ENCODE measurements at places on chromosomes 1 and 21.
A peak's percentile ranks its signal among the peaks of the same experiment; 100 is the strongest.

DNA sequence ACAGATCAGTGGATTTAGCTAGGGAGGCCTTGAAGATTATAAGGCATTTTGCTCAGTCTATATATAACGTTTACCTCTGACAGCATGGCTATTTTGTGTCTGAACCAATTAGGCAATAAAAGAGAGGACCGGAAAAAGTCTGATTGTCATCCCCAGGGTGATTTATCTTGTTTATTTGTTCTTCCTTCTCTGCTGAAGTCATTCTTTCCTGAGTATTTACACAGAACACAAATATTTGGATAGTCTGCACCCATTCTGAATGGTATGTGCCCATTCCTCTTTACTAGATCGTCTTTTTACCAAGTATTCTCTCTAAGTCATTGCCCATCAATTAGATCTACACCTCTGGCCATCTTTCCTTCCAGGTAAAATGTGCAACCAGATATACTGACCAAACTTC is 1602.9 kb downstream of the KCNT2 start:
- DNase-seq: no peak

DNA sequence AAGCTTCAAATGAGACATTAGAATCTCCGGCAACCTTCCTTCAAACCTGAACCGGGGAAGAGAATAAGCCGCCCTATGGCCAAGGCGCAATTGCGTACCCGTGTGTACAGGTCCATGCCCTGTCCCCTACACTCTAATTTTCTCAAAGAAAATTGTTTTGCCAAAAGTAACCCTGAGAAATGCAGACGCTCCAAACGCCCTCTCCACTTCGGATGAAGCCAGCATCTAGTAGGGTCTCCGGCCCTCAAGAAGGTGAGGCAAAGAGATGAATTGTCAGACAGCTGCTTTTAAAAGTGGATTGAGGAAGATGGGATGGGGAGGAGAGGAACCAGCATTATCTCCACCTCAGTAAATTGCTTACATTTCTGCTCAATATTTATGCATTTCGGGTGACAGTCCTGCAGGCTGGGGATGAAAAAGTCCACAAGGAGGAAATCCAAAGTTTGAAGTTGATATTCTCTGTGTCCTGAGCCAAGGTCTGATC is 630 bp upstream of the LHX9 start:
- no peak for DNase-seq

- DNase-seq: peak; percentile 92
These were observed at the start of gene F3 for GRCh38 chr1:94541246-94542087. Gene F3 (minus strand): TSS chr1:94541759. CDS start chr1:94541636, 123 bp downstream.

DNA sequence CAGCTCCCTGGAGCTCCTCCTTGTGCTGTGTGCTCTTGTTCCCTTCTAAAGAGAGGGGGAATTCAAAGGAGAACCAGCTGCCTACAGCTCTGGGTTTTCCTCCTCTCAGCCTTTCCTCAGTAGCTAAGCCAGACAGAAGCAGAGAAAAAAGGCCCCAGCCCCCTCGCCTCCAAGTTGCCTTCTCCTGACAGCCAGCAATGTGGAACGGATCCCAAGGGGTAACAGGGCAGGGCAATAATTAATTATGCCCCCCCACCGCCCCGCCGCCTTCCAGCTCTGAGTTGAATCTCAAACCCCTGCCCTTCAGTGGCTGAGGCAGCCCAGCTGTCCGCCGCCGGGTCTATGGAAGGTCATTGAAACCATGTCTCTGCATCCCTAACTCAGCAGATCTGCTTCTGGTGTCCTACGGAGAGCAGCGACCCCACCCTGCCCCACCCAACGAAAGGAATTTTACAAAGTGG is 69.0 kb upstream of the GOLT1A start:
- no peak for DNase-seq

DNA sequence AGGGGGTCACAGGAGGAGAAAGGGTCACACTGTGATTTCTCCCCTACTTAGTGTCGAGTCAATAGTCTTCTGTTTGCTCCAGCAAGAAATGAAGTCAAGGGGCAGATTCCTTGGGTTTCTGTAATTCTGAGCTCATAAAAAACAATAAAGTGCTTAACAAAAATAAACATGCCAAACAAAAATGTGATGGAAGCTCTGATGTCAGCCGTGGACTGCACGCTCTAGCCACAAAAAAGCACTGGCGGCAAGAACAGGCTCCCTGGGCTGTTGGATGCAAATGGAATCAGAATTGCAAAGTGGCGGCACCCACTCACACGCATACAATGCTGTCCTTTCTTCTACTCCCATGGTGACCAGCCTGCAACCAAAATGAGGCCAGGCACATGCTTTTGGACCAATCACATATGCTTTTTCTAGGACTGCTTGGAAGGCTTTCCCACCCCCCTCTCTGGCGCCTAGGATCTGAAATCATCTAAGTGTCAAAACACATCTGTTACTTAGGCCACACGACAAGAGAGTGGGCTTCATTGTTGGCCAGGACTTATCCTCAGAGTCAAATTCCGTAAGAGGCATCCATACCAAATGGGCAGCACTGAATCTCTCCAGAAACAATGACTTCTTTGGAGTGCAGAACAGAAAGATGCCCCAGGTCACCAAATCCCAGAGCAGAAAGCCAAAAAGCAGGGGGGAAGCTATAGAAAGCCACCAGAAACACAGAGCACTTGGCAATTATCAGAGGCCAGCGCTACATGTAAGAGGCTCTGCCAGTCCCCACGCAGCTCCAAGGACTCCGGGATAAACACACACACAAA is 9.2 kb downstream of the C1orf198 start:
- DNase-seq: peak; percentile 73

DNA sequence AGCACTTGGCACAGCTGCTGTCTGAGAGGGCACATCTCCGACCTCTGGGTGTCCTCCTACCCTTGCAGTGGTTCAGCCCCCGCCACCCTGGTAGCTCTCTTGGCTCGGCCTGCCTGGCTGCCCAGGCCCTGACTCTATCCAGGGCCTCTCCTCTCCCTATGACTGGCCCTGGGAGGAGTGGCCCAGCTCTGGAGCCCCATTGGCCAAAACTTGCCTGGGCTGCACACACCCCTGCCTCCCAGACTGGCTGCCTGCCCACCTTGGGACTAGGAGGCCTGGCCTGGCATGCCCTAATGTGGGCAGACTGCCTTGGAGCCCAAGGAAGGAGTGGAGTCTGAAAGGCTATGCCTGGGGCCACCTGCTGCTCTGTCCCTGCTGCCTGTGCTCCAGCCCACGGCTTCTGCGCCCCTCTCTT is 33.6 kb downstream of the ACOT11 start:
- peak; percentile 89 for DNase-seq

DNA sequence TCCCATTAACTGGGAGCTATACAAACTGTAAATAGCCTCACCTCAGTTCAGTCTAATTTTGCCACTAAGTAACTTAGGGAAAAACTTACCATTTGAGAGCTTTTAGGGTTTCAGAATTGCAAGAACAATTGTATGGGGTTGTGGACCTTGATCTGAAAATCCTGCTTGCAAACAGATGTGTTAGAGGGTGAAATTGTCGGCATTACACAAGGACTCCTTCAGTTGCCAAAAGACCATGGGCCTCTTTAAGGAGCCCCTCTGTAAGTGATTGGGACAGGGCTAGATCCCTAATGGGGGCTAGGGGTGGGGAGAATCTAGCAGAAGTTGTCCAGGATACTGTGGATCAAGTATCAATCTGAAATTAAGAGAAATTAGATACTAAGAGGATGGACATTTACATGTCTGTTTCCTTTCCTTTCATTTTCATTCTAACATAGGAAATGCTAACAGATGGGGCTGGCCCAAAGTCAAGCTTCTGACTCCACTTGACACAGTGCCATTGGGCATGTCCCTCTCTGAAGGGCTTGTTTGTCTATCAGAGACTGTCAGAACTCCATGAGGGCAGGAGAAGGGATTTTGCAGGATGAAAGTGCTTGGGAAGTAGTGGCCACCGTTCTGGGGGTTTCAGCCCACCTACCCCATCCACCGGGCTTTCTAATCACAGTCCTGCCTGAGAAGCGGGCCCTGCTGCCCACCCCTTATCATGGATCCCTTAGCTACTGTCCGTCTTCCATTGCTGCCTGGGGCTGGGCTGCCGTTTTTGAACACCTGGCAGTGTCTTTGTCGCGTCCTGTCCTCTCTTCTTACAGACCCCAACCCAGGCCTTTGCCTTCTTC is 54.7 kb downstream of the STUM start:
- peak; percentile 83 for DNase-seq

- DNase-seq: no peak
These were observed 219.3 kb downstream of the PLPP3 start for GRCh38 chr1:56360021-56360420.

All from AG10803 (cell line).